ENCODE measurements at places on chromosomes 16 and 17.

GRCh38 chr17:65278820-65279184, 141.6 kb downstream of the RGS9 start:
- no peak for DNase-seq

GRCh38 chr16:49472598-49472997, 99.0 kb downstream of the C16orf78 start:
- DNase-seq: no peak

DNA sequence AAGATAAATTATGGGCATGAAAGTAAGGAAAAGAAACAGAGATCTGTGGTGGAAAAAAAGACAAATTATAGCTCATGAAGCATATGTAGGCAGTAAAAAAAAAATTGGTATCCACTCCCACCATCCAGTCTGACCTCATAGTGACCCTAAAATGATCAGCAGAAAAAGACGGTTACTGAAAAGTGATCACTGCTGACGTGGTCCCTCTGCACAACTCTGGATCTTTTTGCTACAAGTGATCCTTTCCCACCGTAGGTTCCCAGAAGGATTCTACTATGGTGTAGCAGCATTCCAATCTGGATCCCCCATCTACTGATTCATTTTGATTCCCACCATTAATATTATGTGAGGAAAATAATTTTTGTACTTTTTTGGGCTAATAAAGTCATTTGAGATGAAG, 10.9 kb upstream of the CHST6 start:
- no peak for DNase-seq

- DNase-seq: no peak
These were observed 5.9 kb upstream of the MAPK7 start for GRCh38 chr17:19372439-19372838.

GRCh38 chr17:59356543-59357218, 25.2 kb downstream of the YPEL2 start:
- no peak for DNase-seq

- DNase-seq: peak; percentile 3
These were observed 27.3 kb downstream of the SLFN11 start for GRCh38 chr17:35345926-35346771.

DNA sequence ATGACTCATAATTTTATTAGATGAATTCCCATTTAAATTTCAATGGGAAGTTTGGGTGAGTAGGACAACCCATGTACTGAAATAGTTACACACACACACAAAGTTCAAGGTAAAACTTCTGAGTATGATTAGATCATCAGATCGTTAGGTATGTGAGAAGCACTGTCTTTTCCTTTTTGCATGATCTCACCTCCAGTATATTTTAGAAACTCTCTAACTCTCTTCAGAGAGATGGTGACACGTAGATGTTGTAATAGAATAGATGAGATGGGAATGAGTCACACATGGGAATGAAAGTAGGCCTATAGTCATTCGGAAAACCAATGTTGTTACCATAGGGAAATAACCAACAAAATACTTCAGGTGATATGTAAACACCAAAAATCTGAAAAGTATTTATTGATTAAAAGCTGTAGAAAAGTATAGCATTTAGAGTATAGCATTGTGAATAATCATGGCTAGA, 22.2 kb downstream of the KRT23 start:
- DNase-seq: no peak

GRCh38 chr16:71572497-71573116, 4.3 kb downstream of the TAT start:
- no peak for DNase-seq

- DNase-seq: no peak
These were observed 98.2 kb upstream of the SOX9 start for GRCh38 chr17:72022328-72023275.

- no peak for DNase-seq
These were observed 17.8 kb downstream of the LRRC75A start for GRCh38 chr17:16474012-16474725.

DNA sequence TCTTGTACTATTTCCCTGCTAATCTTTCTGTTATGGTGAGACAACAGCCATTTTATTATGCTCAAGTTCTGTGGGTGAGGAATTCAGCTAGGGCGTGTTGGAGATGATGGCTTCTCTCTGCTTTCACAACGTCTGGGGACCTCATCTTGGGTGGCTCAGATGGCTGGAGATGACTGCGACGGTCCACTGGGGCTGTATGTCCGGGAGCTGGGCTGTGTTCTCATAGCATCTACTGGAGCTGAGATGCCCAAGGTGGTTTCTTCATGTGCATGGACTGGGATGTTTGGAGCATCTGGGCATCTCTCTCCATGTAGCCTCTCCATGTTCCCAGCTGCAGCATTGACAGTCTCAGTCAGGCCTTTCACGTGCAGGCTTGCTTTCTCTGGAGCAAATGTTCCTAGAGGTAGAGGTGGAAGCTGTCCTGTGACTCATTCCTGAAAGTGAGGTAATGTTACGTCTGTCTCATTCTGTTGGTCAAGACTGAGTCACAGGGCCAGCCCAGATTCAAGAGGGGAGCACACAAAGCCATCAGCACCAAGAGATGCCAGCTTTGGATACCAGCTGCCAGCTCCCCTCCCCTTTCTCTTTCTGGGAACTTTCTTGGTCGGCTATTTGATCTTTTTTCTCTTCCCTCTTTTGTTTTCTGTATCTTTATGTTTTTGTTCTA, 96.2 kb downstream of the RAP1GAP2 start:
- no peak for DNase-seq

- DNase-seq: no peak
These were observed 625.5 kb upstream of the C16orf82 start for GRCh38 chr16:26441178-26441577.

DNA sequence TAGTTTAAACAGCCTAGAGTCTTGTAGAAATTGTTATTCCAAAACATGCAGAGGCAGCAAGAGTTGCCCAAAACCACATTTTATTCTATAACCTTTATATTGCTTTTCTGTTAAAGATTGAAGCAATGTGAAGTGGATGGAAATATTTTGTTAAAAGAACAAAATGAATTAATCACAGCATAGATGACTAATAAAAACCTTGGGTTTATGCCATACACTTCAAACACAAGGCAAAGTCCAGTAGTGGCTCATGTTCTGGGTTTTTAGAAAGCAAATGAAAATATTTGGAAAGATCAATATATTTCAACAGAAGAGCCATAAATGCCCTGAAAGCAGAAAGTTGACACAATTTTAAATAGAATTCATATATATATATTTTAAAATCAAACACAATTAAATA, 36.7 kb upstream of the ULK2 start:
- no peak for DNase-seq

GRCh38 chr16:1953734-1954133, 755 bp downstream of the RPL3L start:
- no peak for DNase-seq

GRCh38 chr16:76276745-76277438, at the start of gene CNTNAP4:
TSS of gene CNTNAP4 (plus strand) at chr16:76277401. CDS start at chr16:76277663, 262 bp downstream.
- peak; percentile 84 for DNase-seq

DNA sequence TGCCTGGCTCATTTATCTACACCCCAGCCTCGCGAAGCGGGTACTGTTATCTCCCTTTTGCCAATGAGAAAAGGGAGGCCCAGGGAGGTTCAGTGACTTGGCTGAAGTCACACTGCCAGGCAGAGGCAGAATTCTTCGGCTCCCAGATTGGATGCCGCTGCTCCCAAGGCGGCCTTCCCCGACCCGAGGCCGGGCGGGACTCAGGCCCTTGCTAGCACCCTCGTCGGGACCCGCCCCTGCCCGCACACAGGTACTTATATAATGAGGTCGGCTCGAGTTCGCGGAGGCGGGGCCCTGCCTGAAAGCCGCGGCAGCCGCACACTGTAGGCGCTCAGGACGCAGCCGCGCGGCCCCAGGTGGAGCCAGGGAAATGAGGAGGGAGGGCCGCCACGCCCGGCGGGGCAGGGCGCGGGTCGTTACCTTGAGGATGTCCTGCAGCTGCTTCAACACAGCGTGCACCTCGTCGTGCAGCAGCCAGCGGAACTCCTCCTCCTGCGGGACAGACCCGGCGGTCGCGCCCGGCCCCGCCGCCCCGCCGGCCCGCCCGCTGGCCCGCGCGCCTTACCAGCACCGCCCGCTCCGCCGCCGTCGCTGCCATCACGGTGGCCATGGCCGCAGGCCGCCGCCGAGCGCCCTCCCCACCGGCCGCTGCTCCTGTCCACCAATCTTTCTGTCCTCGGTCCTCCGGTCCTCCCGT, at the start of gene ROGDI:
Gene ROGDI, minus strand, starts transcription at position 672 of the 697 bp plus-strand sequence. Its CDS starts 62 bp downstream, at position 610.
- DNase-seq: peak; percentile 88

GRCh38 chr17:72447251-72447640, 326.4 kb downstream of the SOX9 start:
- no peak for DNase-seq

DNA sequence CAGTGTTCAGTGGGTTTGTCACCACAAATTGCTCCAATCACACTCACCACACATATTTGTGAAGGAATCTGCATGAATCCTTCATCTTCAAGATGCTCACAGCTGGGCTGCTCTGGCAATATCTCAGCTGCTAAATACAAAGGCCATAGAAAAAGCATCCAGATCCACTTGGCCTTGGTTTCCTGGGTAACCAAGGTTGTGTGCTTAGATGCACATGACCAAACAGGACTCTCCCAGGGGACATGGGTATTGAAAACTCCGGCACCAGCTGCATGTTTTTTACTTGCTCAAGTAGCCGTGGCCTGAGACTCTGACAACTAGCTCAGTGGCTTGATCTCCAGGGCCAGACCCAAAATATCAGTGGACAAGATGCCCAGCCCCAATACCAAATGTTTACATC, 131.3 kb downstream of the CBLN1 start:
- no peak for DNase-seq

GRCh38 chr16:67129422-67129821, 19.7 kb downstream of the PHAF1 start:
- DNase-seq: no peak

DNA sequence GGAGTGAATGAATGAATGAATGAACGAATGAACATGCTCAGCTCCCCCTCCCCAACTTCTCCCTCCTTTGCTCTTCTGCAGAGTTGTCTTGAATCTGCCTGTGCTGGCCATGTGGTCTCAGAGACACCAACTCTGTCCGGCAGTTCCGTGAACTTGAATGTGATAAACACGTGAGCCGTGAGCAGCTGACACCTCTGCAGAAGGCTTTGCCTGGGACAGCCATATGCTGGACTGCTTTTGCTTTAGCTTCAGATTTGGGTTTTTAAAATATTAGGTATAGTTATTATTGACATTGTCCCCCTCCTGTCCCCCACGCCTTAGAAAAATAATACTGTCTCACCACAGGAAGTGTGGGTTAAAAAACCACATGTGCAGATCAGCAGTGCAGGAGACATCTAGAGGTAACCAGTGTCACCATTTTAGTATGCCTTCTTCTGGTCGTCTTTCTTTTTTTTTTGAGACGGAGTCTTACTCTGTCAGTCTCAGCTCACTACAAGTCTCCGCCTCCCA, 83.8 kb downstream of the ABCC1 start:
- DNase-seq: no peak

- DNase-seq: no peak
These were observed 88.5 kb upstream of the IRX3 start for GRCh38 chr16:54375071-54375470.

DNA sequence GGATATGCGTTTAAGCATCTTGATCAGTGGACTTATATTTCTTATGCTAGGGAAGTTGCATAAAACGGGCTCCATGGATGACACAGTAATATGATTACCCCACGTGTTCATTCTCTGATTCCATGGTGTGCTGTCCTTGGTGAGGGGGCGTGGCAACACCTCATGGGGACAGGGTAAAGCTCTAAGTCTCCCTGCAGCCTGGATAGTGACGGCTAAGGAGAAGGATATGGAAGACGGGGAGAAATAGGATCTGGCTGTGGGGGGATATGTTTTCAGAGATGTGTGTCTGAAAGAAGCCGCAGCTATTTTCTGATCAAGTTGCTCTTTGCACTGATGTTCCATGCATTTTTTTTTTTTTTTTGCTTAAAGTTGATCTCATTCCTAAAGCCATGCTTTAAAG, 84.3 kb downstream of the MARCHF10 start:
- DNase-seq: no peak

DNA sequence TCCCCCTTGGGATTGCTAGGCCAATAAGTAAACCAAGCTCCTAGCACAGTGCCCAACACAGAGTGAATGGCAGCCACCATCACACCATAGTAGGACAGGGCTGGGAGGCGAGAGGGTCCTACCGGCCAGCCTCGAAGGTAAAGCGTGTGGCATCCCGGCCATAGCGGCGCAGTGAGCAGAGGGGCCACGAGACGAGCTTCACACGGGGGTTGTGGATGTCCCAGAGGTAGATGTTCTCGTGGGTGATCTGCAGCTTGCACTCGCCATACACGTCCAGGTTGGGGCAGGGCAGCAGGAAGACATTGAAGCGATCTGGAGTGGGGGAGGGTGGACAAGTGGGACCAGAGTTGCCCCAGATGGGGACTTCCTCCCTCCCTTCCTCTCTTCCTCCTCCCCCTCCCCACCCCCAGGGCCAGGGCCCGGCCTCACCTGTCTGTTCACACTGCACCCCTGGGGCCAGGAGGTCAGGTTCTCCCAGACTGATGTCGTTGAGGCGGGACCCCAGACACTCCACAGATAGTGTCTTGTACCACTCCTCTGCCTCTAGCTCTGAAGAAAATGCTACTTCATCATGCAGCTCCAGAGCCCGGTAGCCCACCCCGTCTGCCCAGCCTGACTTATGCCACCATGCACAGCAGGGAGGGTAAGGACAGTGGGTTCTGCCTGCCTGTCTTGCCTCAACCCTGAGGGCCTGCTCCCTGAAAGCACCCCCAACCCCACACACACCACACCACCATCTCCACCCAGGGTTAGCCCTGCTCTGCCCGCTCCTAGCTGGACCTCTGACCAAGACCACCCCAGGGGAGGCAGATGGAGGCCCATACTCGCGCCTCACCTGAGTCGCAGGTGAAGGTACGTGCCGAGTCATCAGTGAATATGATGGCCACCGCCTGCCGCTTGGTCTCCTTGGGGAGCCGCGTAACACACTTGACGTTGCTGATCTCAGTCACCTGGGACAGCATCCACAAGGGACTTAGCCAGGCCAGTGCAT, 11.3 kb downstream of the DOK4 start:
- no peak for DNase-seq

GRCh38 chr17:74831444-74832146, 28.1 kb downstream of the GRIN2C start:
- DNase-seq: no peak

DNA sequence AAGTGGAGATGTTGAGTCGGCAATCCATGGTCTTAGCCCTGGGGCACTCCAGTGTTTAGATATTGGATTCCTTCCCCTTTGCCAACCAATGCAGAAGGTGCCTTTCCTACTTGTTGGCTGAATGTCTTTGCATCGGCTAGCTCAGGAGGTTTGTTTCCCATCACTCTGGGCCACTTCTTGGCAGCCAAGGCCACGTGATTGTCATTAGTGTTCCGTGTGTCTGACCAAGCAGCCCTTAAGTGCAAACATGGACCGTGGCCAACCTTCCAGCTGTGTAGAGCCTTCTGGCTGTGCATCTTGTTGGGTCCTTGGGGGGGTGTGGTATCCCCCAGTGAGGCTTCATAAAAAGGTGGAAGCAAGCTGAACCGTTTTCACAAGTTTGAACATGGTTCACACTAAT, 66.0 kb downstream of the GNAO1 start:
- DNase-seq: no peak

DNA sequence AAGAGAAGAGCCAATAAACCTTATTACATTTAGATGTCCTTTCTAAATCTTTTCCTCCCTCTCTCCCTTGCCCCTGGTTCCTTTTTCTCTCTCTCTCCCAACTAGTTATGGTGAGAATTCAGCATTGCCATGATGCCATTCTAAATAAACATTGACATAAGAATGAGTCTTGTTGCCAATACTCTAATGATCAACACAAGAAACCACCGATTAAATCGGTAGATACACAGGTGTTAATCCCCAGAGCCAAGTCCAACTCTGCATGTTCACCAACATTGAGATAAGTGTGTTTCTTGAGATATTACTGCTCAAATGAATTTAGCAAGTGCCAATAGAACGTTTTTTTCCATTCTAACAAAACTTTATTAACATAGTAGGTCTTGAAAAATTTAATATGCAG, 412.1 kb downstream of the KCNJ2 start:
- DNase-seq: no peak

GRCh38 chr17:42111265-42111636, 1.3 kb downstream of the DHX58 start:
- DNase-seq: no peak

All from cerebellum (tissue), 4 donors.